Bronchial epithelial cell (primary cell): ENCODE measurements at places on chromosomes 7 and 10. TPM values are rescaled to one million over a fixed set of nuclear protein-coding genes. Genes with fewer than 3 reads are reported as not detected.
A peak's percentile ranks its signal among the peaks of the same experiment; 100 is the strongest.

TEX36 gene
- not detected in 2 replicates for total RNA-seq

NEUROD6 gene
- total RNA-seq = not detected in 2 replicates

DNA sequence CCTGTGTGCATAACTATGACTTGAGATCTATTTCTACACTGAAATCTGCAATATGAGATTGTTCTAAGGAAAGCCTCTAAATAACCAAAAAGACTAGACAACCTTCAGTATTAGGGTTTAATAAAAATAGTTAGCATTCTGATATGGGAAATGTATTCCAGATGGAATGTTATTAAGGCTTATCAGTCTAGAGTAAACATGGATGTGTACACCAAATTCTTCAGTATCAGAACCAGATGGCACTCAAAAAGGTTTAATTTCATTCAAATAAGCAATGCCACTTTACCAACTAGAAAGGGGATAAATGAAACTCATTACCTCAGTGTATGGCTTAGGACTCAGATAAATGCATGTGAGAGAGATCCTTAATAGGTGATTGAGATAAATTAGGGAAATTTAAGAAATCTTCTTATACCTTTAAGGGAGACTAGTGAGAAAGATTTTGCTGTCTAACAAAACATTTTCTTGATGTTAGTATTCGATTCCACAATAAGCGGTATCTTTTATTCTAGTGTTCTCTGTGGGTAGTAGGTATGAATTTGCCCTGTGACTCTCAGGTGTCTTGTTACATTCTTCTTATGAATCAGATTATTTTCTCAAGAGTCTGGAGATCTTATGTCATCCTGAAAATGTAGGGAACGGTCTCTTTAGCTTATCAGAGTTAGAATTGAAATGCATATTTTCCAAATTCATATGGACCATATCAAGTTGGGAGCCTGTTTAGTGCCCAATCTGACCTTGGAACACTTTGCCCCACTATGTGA lies 159.2 kb downstream of the PRKG1 start:
- DNase-seq = peak; percentile 2

DNA sequence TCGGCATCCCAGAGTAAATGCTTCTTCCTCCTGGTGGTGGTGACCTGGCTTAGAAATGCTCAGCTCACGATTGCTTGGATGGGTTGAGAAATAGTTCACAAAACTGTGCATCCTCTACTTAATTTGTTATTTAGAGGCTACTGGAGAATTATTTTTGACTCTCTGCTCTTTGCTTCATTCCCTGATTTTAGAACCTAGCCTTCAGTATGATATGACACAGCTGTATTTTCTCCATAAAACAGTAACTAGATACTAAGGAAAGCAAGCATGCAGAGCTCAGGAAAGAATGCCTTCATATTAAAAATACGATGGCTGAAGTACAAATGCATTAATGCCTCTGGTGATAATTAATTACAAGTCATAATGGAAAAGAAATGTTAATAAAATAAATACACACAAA lies 602.0 kb upstream of the COBL start:
- no peak for DNase-seq

- no peak for DNase-seq
Observed at GRCh38 chr10:15791816-15792524, 68.3 kb downstream of the MINDY3 start.

- peak; percentile 72 for DNase-seq
Observed at GRCh38 chr7:115851291-115851690, 179.3 kb downstream of the TFEC start.

- DNase-seq = no peak
Observed at GRCh38 chr7:80318081-80318480, 183.4 kb downstream of the GNAI1 start.

- DNase-seq = no peak
Observed at GRCh38 chr10:824497-824896, 107.0 kb downstream of the LARP4B start.
